ENCODE measurements at places on chromosomes 7 and 10.

GRCh38 chr10:7467031-7467667, 56.3 kb upstream of the SFMBT2 start:
- no peak for DNase-seq

GRCh38 chr10:93236393-93237040, 162.8 kb downstream of the CYP26A1 start:
- no peak for DNase-seq

DNA sequence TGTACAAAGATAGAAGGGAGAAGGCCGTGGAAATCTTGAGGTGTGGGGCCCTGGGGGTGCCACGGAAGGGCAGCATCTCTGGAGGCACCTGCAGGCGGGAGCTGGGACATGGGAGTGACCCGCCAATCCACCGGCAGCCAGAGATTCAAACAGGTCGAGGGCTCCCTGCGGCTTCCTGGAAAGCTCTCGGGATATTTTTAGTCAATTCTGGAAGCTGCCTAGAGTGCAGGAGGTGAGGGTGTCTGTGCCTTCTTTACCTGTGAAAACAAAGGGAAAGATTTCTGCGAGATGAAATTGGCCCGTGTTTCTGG, 16.6 kb downstream of the MNX1 start:
- no peak for DNase-seq

GRCh38 chr10:124343351-124344265, 75.1 kb downstream of the OAT start:
- DNase-seq, result no peak

GRCh38 chr7:92830532-92831110, 5.8 kb downstream of the CDK6 start:
- no peak for DNase-seq

DNA sequence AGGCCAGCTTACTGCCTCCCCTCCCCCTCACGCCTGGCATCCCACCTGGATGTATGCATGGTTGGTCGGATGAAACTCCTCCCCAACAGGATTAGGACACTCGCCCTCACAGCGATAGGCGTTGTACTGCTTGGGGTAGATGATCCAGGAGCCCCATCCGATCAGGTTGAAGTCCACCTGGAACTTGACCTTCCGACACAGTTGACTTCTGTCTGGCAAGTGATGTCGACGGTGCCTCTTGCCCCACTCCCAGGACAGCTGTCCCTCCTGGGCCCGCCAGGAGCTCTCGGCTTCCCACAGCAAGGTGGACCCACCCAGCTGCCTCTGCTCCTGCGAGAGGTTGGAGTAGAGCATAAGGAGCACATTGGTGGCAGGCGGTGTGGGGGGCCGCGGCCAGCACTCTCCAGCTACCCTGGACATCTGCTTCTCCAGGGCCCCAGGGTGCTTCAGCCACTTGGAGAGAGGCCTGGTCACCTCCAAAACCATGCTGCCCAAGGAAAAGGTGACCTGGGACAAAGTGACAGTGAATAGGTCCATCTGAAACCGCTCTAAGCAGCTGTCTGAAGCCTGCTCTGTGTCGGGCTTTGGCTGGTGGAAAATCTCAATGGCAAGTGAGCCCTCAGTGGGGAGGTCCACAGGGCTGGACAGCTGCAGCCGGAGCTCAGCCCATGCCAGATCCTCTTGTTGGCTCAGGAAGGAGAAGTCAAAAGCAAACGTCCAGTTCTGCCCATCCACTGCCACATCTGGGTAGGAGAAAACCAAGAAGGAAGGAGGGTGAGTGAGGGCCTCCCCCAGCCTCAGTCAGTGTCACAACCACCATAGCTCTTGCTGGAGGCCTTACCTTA, 6.0 kb downstream of the NODAL start:
- no peak for DNase-seq

DNA sequence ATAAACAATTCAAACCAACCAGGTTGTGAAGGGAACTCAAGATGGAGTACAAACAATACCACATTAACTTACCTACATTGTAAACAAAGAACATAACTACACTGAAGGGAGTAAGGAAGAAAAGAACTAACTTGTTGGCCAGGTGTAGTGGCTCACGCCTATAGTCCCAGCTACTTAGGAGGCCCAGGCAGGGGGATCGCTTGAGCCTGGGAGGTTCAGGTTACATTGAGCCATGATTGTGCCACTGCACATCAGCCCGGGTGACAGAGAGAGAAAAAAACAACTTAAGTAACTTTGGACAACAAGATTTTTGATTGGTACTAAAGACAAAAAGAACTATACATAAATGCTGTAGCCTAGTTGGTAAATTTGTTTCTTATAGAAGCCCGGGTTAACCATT, 68.8 kb downstream of the TRIL start:
- no peak for DNase-seq

GRCh38 chr7:139735912-139736595, 41.7 kb downstream of the HIPK2 start:
- DNase-seq, result no peak

DNA sequence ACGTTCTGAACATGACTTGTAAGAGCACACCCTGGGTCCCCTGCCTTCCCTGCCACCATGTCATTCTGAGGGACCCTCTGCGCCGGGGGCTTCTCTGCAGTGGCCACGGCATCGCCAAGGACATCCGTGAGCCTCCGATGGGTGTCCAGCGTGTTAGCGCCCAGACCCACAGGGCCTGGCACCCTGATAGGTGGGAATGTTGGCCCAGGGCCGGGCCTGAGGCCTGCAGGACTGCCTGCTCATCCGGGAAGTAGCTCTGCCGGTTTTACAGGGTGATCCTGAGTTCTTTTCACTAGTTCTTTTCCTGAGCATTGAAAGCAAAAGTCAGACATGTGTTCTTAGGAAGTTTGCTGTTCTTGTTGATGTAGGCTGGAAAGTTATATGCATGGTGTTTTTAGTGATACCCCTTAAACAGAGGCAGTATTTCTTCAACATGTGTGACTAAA, 54.5 kb downstream of the WDR37 start:
- no peak for DNase-seq

DNA sequence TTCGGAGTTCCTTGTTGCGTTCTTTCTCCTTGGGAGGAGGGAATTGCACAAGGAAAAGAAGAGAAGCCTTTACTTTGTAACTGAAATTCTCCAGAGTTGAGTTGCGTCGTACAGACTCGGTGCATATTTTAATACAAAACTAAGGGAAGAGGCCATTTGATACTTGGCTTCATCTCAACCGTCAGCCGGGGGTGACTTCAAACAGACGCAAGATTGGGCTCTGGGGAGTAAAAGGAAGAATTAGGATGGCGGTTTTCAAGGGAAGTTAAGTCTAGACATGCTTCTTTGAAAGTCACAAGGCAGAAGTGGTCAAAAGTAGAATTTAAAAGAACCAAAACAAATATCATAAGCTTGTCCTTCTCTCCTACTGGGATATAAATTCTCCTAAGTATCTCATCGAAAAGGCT, 1.6 kb downstream of the PRR15 start:
- no peak for DNase-seq

GRCh38 chr7:105376908-105377533, 11.7 kb downstream of the SRPK2 start:
- no peak for DNase-seq

- DNase-seq, result no peak
These were observed 107.3 kb upstream of the STARD3NL start for GRCh38 chr7:38070718-38071117.

Data from NCI-H1417 treated with DMSO at 0.1 percent for 48 hours (cell line).